ENCODE measurements at places on chromosomes 12 and 14.

- DNase-seq: no peak
These were observed 82.1 kb downstream of the AVPR1A start for GRCh38 chr12:63068857-63069442.

DNA sequence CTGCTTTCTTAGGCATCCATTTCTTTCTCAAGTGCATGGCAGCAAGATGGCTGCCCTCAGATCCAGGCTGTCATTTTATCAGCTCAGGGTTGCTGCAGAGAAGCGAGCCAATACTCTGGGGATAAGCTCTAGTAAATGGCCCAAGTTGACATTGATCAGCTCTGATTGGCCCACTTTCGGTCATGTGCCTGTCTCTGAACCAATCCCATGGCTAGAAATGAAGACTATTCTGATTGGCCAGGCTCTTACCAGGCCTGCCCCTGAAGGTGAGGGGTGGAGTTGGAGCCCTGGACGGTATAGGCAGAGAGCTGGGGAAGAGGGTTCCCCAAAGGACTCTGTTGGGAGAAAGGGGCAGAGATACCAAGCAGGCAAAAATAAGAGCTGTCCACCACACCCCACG lies 41.4 kb downstream of the MYO1H start:
- no peak for DNase-seq

GRCh38 chr14:97603201-97603600 lies 806.0 kb downstream of the VRK1 start:
- DNase-seq: no peak

DNA sequence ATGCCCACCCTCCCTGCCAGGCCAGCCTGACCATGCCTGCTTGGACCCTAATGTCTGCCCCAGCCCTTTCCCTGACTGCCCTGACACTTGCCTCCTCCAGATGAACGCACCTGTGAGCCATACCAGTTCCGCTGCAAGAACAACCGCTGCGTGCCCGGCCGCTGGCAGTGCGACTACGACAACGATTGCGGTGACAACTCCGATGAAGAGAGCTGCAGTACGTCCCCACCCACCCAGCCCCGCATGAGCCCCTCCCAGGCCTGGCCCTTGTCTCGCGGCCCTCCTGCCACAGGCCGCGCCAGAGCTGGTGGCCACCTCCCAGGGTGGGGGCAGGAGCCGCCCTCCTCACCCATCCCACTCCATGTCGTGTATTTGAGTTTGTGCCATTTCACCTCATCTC lies 14.3 kb upstream of the NXPH4 start:
- DNase-seq: no peak

DNA sequence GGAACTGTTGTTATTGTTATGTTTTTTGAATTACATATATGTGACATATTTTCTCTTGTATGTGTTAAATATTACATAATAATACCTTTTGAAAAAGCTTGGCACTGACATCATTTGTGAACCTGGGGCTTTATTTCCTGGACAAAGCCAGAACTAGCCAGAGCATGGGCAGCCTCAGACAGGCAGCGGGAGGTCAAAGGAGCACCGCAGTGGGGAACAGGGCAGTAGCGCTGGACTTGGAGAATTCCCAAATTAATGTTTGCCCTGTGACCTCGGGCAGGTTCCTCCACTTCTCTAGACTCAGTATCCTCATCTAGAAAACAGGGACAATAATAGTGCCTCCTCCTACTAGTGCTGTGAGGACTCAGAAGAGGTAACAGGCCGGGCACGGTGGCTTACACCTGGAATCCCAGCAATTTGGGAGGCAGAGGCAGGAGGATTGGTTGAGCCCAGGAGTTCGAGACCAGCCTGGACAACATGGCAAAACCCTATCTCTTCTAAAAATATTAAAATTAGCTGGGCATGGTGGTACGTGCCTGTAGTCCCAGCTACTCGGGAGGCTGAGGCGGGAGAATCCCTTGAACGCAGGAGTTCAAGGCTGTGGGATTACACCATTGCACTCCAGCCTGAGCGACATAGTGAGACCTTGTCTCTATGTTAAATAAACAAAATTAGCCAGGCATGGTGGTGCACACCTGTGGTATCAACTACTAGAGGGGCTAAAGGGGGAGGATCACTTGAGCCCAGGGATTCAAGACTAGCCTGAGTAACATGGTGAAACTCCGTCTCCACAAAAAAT lies 27.3 kb upstream of the ITPK1 start:
- DNase-seq: no peak

GRCh38 chr12:50058743-50059312 lies 1.4 kb downstream of the ASIC1 start:
- no peak for DNase-seq

DNA sequence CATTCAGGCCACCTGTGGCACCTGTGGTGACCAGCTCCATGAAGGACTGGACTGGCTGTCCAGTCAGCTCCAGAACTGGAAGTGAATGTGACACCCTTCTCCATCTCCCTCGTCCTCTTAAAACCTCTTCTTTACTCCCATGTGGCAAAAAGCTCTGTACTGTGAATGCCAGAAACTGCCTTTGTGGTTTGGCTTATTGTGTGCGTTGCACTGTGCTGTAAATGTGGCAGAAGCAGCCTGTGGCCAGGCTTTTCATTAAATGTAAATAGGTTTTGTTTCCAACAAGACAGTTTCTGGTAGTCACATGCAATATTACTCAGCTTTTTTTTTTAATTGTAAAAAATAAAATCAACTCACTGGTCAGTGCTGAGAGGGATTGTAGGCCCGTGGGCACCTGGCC lies 453.7 kb downstream of the ATP23 start:
- no peak for DNase-seq

DNA sequence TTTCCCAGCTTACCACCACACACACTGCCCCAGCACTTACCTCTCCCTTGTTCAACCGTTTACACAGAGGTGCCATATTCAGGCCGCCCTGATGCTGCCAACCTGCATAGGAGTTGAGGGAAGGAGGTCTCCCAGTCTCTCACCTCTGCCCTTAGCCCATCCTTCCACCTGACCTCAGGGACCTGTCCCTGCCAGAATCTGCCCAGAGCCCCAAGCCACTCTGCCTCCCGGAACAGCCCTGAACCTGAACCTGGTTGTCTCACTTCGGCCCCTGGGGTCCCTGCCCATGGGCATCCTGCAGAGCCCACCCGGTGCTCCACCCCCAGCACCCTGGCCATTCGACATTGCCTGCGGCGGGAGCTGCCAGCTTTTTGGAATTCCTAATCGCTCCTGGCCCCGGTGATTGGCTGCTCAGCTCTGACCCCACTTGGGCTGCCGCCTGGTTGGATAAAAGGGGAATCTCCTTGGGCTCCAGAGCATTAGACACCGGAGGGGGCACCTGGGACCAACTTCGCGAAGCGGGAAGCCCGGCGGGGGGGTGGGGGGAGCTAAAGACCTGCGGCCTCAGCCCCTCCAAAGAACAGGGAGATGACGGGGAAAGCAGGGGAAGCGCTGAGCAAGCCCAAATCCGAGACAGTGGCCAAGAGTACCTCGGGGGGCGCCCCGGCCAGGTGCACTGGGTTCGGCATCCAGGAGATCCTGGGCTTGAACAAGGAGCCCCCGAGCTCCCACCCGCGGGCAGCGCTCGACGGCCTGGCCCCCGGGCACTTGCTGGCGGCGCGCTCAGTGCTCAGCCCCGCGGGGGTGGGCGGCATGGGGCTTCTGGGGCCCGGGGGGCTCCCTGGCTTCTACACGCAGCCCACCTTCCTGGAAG lies at the start of gene VSX2:
VSX2 (plus strand) TSS at position 476 of the 874 bp plus-strand sequence; CDS start at position 589, 113 bp downstream.
- no peak for DNase-seq

GRCh38 chr14:97408937-97409815 lies 612.0 kb downstream of the VRK1 start:
- no peak for DNase-seq

- DNase-seq: no peak
These were observed 179.7 kb downstream of the KIF26A start for GRCh38 chr14:104317975-104318557.

- no peak for DNase-seq
These were observed 117.7 kb downstream of the GLT1D1 start for GRCh38 chr12:128970941-128971340.

DNA sequence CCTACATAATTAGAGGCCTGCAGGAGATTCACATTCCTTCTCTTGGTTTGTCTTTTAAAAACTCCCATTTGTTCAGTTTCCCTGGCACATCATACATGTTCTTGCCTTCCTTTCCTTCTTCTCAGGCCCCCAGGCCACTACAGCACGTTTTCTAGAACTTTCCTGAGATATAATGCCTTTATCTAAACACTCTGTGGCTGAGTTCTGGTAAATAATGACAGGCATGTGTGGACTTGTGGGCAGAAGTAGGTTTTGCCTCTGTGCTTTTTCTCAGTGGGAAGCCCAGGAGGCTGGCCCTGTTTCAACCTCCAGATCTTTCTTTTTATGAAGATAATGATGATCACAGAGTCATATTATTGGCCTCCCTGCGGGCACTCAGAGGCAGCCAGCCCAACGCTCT lies 117.2 kb downstream of the TMX1 start:
- no peak for DNase-seq

DNA sequence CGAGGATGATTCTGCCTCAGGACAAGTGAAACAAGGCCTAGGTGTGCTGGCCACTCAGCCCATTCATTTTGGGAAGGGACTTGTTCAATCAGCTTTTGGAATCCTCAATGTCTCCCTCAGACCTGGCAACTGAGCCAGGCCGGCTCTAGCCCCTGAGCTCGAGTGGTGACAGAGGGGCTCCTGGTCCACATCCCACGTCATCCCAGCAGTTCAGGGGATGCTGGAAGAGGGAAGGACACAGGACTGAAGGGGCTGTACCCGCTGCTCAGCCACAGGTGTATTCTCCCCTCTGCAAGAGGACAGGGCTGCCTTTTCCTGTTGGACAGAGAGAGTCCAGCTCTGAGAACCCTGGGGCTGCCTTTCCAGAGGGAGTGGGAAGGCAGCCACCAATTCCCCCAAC lies 244.6 kb upstream of the SFSWAP start:
- no peak for DNase-seq

- no peak for DNase-seq
These were observed 249.7 kb downstream of the SPTSSA start for GRCh38 chr14:34212172-34212929.

DNA sequence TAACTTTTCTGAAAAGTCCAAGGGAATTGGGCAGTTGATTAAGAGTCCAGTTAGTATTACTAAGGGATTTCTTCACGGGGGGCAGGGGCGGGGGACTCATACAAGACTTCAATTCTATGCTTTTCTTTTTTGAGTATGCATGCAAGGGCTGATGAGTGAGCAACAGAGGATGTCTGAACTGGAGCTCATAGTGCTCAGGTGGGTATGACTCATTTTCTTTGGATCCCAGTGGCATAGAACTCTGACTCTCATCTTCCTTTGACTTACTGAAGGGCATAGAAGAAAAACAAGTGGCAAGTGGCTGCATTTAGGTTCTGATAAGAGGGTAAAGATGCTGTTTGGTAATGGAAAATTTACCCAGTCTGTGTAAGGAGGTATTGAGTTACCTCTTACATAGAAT lies 749.2 kb downstream of the NOVA1 start:
- no peak for DNase-seq

DNA sequence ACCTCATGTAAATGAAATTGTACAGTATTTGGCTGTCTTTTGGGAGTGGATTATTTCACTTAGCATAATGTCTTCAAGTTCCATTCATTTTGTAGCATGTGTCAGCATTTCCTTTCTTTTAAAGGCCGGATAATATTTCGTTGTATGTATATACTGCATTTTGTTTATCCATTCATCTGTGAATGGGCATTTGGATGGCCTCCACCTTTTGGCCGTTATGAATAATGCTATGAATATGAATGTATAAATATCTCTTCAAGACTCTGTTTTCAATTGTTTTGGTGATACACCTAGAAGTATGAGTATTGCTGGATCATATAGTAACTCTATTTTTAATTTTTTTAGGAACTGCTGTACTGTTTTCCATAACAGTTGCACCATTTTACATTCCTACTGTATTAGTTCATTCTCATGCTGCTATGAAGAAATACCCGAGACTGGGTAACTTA lies 164.9 kb downstream of the DYRK2 start:
- DNase-seq: no peak

DNA sequence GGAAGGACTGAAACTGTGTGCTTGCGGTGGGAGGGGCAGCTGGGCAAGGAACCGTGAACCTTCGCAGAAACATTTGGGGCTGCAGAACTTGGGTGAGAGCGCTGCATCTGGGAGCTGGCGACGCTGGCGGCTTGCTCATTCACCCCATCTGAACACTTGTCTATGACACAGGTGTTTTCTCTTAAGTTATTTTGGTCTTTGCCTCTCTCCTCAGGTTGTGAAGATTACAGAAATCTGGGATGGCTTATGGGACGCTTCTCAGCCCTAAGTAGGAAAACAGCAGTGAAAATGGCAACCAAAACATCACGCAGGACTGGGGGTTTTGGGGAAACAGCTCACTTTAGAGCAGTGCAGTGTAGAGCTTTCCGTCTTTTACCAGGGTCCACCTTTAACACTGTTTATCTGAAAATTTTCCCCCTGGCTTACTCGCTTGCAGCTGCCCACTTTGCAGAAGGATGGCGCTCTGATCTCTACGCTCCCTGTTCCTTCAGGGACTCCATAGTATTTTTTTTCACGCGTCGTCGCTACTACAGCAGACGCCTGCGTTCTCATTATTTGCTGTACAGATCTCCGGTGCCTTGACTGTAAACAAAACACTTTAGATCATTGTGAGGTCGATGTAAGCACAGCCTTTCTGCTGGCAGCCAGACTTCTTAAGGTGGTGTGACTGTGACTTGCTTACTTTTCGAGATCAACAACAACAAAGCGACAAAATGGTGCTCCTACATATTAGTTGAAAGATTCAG lies 2.7 kb upstream of the CDKN1B start:
- no peak for DNase-seq

- no peak for DNase-seq
These were observed 95.0 kb downstream of the LMNTD1 start for GRCh38 chr12:25458047-25458552.

DNA sequence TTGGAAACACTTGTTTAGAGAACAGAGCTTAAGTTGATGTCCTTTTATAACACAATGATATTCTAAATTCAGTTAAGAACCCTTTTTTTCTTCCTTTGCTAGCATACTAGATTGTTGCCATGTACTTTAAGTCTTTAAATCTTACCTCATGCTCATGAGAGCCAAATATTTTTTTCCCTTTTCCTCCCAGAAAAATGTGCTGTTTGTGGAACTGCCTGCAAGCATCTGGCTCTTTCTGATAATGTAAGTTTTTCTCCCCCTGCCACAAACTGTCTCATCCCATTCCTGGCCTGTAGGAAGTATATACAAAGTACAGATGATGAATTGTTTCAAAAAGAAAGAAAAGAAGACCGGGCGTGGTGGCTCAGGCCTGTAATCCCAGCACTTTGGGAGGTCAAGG lies 5.3 kb downstream of the RNF212B start:
- no peak for DNase-seq

Data from activated CD8-positive, alpha-beta memory T cell treated with anti-CD3 and anti-CD28 coated beads for 4 hours (primary cell).